ENCODE measurements at places on chromosomes 3 and 15. TPM values are rescaled to one million over a fixed set of nuclear protein-coding genes. Genes with fewer than 3 reads are reported as not detected.

The RHCG gene
- 7,076 TPM for total RNA-seq

The GOLGA8G gene
- total RNA-seq = not detected

The RTP3 gene
- not detected for total RNA-seq

The SPATA12 gene
- total RNA-seq = not detected

The ALDH1A3 gene
- total RNA-seq = 39.3 TPM

The GOLGA6L7 gene
- not detected for total RNA-seq

The SRGAP3 gene
- total RNA-seq = 7.9 TPM

The ZNF639 gene
- total RNA-seq = 10.0 TPM

DNA sequence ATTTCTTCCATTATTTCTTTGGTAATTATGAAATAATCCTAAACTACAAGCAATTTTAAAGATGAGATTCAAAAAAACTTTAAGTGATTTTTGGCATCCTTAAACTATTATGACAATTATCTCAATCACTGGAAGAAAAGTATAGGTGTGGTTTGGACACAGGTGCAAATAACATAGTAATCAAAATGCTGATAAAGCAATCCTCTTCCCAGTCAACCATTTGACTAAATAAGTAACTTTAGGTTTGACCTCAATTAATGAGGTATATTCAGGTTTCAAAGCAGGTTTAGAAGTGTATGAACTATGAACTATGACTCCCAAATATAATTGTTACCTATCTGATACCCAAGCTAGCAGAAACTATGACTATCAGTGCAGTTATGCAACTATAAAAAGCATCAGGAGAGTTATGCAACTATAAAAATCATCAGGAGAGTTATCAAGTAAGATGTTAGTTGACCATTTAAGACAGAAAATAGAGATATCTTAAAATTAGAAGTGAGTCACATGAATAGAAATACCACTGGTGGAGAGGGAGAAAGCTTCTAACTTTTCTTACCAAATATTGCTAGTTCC, 8.9 kb upstream of the CNTN3 start:
- no peak overlapping the region for H3K27ac ChIP-seq
- no peaks in the 10 kb centered on the region for H3K36me3 ChIP-seq
- H3K27me3 ChIP-seq = no peaks in the 10 kb centered on the region

- no peaks in the 10 kb centered on the region for H3K27me3 ChIP-seq
- H3K4me1 ChIP-seq = no peaks in the 10 kb centered on the region
- no peak overlapping the region for H3K27ac ChIP-seq
- H3K4me3 ChIP-seq = no peak overlapping the region
These were observed 107.2 kb upstream of the CLSTN2 start for GRCh38 chr3:139827833-139828232.

GRCh38 chr15:56034514-56034913, 41.1 kb upstream of the NEDD4 start:
- H3K27me3 ChIP-seq = no peaks in the 10 kb centered on the region
- DNase-seq = no peak
- no peaks in the 10 kb centered on the region for H3K4me1 ChIP-seq
- H3K27ac ChIP-seq = no peak overlapping the region
- no peak overlapping the region for H3K4me3 ChIP-seq

GRCh38 chr3:167941234-167941995, 154.3 kb downstream of the GOLIM4 start:
- H3K27me3 ChIP-seq = no peaks in the 10 kb centered on the region
- H3K36me3 ChIP-seq = no peaks in the 10 kb centered on the region
- DNase-seq = no peak
- no peak overlapping the region for H3K4me3 ChIP-seq
- H3K27ac ChIP-seq = no peak overlapping the region
- no peaks in the 10 kb centered on the region for H3K4me1 ChIP-seq

- H3K4me1 ChIP-seq = no peaks in the 10 kb centered on the region
- no peaks in the 10 kb centered on the region for H3K27me3 ChIP-seq
- H3K36me3 ChIP-seq = no peaks in the 10 kb centered on the region
These were observed 1.2 kb upstream of the DAZL start for GRCh38 chr3:16606398-16606797.

- H3K36me3 ChIP-seq = peaks cover 19% of the 10 kb centered on the region
- H3K4me1 ChIP-seq = no peaks in the 10 kb centered on the region
- H3K27ac ChIP-seq = no peak overlapping the region
- DNase-seq = no peak
- no peak overlapping the region for H3K4me3 ChIP-seq
These were observed 245.3 kb downstream of the PDZRN3 start for GRCh38 chr3:73379465-73379864.

- peak overlapping the region; percentile 99 for H3K27ac ChIP-seq
- H3K4me1 ChIP-seq = peaks cover 16% of the 10 kb centered on the region
- DNase-seq = peak; percentile 36
- H3K36me3 ChIP-seq = no peaks in the 10 kb centered on the region
- H3K4me3 ChIP-seq = peak overlapping the region; percentile 73
These were observed 940 bp downstream of the ARIH1 start for GRCh38 chr15:72474912-72475628.

DNA sequence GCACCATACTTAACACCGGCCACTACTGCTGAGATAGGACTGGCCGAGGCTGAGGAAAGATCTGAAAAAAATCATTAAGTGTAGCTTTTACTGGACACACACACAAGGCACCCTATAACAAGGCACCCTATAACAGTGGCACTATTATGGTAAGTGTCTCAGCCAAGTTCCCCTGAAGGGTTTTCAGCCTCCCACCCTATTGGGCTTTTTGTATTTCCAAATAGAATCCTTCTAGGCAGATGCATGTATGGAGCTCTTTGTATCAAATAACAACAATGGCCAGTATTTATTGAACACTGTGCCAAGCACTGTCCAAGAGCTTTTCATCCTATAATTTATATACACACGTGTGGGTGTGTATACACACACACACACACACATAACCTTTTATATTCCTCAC, 6.7 kb upstream of the DNAJA4 start:
- no peak overlapping the region for H3K27ac ChIP-seq
- no peaks in the 10 kb centered on the region for H3K36me3 ChIP-seq
- H3K27me3 ChIP-seq = no peaks in the 10 kb centered on the region
- no peak for DNase-seq
- no peak overlapping the region for H3K4me3 ChIP-seq

- no peaks in the 10 kb centered on the region for H3K27me3 ChIP-seq
- H3K4me3 ChIP-seq = no peak overlapping the region
- H3K4me1 ChIP-seq = peaks cover 87% of the 10 kb centered on the region
These were observed 3.2 kb upstream of the PLXND1 start for GRCh38 chr3:129609591-129610182.

DNA sequence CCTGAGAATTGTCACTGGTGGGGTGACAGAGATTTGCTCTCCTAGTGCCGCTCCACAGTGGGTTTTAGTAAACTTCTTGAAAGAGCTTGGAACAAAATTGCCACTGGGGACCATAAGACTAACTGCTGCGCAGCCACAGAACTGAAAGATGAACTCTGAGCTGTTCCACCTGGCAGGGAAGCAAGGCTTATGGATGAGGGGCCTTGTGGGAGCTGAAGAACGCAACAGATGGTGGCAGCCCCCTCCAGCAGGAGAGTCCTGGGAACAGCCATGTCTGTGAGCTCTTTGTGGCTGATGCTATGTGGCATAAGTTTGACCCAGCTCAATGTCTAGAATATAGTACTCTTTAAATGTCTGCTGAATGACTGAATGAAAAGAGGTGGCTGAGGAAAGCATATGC, 66.8 kb upstream of the C2CD4B start:
- H3K4me3 ChIP-seq = no peak overlapping the region
- H3K27me3 ChIP-seq = no peaks in the 10 kb centered on the region
- no peak for DNase-seq
- no peaks in the 10 kb centered on the region for H3K4me1 ChIP-seq

Measured in esophagus squamous epithelium (tissue), 5 donors.